ENCODE measurements at places on chromosomes 4 and X.

DNA sequence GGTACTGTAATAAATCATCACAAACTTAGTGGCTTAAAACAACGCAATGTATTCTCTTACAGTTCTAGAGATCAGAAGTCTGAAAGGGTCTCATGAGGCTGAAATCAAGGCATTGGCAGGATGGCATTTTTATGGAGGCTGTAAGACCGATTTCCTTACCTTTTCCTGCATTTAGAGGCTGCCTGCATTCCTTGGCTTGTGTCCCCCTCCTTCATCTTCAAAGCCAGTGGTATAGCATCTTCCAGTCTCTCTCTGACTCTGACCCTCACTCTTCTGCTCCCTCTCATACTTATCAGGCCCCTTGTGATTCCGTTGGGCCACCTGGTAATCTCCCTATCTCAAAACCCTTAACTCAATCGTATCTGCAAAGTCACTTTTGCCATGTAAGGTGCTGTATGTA, 258.2 kb upstream of the JADE1 start:
- DNase-seq, result no peak

DNA sequence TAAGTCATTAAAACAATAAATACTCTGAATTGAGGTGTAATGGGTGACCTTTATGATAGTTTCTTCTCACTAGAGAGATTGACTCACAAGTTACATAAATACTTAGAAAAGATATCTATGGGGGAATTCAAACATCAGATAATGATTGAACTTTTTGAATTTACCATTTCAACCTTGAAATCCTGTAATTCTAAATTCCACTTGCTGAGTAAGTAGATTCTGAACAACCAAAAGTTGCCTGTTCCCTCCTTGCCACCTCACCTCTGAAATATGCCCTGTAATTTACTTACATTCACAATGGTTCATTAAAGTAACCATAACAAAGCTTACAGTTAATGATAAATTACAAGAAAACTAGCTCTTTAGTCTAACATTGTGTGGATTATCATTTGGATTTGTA, 43.3 kb upstream of the SLC39A8 start:
- no peak for DNase-seq

DNA sequence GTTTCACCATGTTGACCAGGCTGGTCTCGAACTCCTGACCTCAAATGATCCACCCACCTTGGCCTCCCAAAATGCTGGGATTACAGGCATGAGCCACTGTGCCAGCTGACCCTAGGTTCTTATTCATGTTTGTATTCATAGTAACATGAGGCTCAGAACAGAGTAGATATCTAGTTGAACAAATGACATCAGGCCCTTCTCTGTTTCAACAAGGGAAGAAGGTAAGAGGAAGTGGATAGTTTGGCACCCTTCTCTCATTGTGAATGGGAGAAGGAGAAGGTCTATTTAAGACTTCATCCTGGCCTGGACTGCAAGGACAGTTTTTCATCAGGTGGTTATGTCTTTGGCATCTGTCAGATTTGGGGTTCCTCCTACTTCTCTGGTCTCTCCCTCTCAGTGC, 13.8 kb downstream of the GJB1 start:
- no peak for DNase-seq

GRCh38 chrX:153902385-153902784, 2.1 kb upstream of the AVPR2 start:
- DNase-seq, result no peak

DNA sequence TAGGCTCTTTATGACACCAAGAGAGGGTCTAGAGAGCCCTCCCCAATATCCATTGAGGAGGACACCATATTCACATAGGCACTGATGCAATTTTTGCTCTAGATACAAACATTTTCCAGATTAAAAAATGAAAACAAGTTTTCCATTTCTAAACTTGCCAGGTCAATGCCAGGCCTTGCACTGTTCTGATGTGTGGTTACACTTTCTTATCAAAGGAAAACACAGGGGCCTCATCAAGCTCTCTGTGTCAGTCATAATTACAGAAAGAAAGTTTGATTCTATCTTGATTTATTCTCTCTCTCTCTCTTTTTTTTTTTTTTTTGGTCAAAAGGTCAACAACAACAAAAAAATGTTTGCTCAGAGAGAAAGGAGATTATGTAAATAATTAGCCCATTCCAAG, 80.2 kb upstream of the ACSL4 start:
- no peak for DNase-seq

DNA sequence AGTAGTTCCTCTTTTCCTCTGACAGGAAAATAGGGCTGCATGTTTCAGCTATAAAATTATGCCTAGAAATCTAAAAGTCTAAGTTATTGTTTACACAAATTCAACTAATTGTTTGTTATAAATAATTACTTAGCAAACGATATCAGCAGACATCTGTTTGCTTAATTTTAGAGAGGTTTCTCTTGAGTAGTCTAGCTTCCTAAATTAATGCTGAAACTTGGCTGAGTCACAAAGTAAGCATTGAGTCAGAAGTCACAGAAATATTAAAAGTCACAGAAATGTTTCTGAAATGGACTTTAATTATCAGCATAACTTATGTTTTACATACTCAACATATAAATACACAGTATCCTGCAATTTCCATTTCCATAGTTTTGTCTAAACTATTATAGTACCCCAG, 1044.0 kb downstream of the CCSER1 start:
- DNase-seq, result no peak

DNA sequence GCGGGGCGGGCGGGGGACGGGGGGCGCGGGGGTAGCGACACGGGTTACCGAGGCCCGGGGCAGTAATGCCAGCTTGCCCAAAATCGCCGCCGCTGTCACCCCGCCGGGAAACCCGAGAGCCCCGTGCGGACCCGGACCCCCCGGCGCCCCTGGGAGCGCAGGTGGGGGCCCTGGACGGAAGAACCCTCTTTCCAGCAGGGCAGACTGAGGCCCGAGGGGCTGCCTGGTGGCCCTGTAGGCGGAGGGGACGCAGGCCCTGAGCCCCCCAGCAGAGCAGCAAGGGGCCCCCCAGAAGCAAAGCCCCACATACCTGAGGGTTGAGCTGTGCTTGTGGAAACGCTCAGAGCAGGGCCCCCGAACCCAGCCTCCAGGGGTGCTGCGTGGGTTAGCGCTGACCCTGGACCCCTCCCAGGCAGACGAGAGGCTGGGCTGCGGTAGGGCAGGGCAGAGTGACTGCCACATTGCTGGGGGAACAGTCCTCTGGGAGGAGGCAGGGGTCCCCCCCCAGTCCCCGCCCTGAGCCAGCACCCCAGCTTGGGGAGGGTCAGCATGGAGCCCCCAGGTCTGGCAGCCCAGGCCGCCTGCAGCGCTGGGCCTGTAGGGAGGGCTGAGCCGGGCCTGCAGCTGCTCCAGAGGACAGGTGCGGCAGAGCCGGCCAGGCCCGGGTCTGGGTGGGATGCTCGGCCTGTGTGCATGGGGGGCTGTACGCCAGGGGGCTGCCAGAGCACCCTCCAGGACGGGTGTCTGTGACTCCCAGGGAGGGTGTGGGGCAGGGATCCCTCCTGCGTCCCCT, 646 bp downstream of the DOK7 start:
- no peak for DNase-seq

- no peak for DNase-seq
Observed at GRCh38 chr4:2450394-2451035, 18.4 kb upstream of the RNF4 start.

DNA sequence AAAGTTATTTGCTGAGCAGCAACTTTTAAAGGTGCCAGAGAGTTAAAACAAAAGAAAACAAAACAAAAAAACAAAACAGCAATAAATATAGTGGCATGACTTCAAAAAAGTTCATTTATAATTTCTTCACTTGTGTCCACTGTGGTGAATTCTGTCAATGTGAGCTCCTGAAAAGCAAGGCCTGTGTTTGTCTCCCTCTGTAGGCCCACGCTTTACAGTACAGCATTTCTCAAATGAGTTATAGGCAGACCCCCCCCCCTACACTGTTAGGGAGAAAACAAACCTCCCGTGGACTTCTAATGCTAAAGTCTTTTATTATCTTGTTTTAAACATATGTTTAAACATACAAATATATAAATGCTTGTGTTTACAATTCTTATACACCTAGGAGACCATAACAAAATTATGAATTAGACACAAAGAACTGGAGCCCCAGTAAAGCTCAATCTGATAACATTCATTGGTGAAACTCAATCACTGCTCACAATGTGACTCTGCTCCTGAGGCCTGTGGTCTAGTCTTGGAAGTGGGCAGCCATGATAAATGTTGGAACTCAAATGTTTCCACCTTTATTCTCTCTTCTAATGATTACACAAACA, 47.0 kb upstream of the SCOC start:
- DNase-seq, result no peak

DNA sequence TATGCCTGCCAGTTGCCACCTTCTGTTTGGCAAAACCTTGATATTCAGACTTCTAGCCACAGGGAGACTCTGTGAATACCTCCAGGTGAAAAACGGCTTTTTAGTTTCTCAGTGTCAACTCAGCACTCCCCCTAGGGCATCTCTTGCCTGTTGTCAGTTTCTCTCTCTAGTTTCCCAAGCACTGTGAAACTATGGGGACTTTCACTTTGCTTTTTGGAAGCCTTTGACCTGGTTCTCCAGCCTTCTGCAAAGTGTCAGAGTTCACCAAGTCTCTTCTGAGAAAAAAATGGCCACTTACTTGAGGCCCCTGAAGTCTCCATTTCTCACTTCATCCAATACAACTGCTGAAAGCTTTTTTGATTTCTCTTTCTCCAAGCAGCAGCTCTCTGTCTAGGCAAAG, 521.5 kb downstream of the INPP4B start:
- no peak for DNase-seq

GRCh38 chrX:149470955-149471354, 34.2 kb downstream of the IDS start:
- peak; percentile 22 for DNase-seq

DNA sequence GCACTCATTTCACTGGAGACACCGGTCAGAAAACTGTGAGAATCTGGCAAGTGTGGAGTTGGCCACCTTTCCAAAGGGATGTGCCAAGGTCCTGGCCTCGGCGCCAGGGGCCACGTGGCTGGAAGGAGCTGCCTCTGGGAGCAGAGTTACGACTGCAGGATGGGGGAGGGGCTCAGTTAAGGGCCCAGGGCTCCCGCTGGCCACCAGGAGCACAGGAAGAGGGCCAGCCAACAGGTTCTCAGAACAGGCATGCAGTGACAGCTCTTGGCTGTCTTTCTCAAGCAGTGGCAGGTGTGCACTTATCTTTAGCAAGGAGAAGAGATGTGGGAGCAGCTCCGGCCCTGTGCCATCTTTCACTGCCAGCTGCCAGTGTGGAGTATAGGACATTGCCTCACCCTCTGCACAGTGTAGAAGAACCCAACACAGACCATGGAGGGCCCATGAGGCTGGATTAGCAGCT, 115.9 kb upstream of the RBPJ start:
- no peak for DNase-seq

GRCh38 chr4:53378171-53378482, 686 bp downstream of the FIP1L1 start:
- no peak for DNase-seq

GRCh38 chr4:54281054-54281766, 52.1 kb downstream of the PDGFRA start:
- no peak for DNase-seq

- no peak for DNase-seq
Observed at GRCh38 chr4:151908201-151908600, 147.4 kb upstream of the GATB start.

DNA sequence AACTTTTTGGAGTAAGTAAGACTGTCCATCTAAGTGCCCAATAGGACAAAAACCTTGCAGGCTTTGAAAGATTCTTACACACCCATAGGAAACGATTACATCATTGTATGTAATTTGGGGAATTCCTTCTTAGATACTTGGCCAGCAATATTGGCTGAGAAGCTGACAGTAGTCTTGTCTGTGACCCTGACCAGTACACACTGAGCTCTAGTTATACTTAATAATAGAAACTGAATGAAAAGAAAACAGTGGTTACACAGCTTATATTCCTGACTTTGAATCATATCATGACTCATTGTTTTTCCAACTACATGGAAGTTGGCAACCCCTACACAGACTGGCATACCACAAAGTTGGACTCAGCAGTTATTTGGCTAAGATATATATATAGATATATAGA, 7.1 kb upstream of the TLR2 start:
- no peak for DNase-seq

GRCh38 chr4:93982255-93982654, 153.7 kb downstream of the ATOH1 start:
- no peak for DNase-seq

DNA sequence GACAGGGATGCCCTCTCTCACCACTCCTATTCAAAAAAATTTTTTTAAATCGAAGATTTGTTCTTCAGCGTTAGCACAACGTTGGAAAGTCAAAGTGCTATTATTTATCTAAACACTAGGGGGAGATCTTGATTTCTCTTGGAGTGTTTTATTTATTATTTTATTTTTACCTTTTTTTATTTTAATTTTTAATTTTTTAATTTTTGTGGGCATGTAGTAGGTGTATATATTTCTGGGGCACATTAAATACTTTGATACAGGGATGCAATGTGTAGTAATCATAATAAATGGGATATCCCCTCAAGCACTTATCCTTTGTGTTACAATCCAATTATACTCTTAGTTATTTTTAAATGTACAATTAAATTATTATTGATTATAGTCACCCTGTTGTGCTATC, 37.4 kb upstream of the SLC10A4 start:
- DNase-seq, result no peak

- no peak for DNase-seq
Observed at GRCh38 chr4:20445933-20446723, 194.4 kb downstream of the SLIT2 start.

DNA sequence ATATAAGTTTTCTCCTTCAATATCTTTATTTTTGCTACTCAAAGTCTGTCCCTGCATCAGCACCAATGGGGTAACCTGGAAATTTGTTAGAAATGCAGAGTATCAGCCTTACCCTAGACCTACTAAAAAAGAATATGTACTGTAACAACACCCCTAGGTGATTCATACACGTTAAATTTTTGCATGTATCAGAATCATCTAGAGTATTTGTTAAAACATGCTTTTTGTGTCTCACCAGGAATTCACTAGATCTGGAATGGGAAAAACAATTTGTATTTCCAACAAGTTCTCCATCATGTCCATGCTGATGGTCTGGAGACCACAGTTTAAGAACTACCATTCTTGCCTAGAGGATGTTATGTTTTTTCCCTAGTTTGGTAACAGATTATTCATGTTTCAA, 196.0 kb upstream of the EDNRA start:
- no peak for DNase-seq

DNA sequence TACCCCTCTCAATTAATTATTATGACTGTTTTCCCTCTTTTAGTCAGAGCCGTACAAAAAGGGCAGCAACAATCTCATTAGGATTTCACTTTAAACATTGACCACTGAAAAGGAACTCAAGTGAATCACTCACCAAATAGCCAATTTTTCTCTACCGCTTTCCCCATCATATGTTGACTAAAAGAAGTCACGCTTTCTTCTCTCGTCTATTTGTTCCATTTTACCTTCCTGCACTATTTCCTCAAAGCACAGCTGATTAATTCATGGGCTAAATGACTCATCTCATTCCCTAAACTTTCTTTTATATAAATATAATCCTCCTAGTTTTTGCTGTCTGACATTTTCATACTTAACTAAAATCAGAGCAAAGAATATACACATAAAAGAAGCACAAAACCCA, 8.2 kb downstream of the MID1 start:
- no peak for DNase-seq
